ENCODE measurements at places on chromosomes 5 and 9.

DNA sequence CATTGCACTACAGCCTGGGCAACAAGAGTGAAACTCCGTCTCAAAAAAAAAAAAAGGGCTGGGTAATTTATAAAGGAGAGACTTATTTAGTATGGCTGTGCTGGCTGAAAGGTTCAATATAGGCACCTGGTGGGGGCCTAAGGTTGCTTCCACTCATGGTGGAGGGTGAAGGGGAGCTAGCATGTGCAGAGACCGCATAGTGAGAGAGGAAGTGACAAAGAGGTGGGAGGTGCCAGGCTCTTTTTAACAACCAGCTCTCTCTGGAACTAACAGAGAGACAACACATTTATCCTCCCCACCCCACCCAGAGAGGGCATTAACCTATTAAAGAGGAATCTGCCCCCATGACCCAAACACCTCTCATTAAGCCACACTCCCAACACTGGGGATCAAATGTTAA lies 28.9 kb upstream of the SERINC5 start:
- DNase-seq: no peak

DNA sequence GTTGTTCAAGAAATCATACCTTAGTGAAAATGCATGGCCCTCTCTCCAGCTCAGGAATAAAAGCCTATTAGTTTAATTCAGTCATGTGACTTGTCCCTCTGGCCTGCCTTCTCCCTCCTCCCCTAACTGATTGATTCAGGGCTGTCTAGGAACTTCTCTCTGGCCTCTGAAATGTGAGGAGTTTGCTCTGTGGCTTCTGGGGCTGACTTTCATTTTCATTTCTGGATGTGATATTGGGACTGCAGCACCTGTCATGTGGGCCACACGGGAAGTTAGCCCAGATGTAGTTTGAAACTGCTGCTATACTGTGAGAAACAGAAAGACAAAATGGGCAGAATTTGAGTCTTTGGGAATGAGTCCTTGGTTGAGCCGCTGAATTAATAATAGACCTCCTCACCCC lies 44.8 kb downstream of the PARP8 start:
- DNase-seq: no peak

GRCh38 chr5:179208706-179209358 lies 136.4 kb downstream of the ADAMTS2 start:
- DNase-seq: no peak

DNA sequence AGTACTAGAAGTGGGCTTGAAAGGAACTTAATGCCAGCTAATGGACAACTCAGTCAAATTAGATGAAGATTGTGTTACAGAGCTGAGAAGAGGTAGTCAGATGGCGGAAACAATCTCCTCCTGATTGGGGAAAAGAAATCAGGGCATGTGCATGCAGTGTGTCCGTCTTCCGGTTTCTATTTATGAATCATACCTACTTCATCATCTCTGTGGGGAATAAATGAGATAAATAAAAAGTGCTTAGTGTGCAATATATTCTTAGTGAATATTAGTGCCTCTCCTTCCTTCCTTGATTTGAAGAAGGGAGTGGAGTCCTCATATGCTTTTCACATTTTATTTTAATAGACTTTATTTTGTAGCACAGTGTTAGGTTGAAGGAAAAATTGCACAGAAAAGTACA lies 108.7 kb upstream of the NFIL3 start:
- DNase-seq: no peak

DNA sequence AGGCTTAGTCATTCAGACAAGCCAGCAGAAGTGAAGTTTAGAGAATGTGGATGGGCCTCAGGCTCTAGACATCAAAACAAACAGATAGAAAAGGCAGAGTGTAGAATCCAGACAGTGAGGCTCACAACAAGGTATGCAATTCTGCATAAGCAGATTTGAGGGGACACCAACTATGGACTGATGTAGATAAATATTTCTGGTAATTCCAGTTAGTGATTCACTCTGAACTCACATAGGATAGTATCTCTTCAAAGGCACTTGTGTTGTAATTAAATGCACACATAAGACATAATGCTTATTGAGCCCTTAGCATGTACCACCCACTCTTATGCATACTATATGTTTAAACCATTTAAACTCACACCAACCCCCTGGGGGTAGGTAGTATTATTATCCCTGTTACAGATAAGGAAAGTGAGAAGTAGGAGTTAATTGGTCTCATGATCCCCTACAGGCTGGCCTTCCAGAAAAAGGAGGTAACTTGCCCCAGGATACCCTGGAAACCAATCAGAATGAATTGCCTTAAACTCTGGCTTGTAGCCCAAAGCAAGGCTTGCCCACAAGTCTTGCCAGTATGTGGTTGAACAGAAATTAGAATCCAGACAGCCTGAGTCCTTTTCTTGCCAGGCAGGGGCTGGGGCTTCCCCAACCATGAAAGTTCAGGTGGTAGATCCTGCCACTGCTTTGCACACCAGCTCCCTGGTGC lies 39.5 kb upstream of the HSPB3 start:
- no peak for DNase-seq

DNA sequence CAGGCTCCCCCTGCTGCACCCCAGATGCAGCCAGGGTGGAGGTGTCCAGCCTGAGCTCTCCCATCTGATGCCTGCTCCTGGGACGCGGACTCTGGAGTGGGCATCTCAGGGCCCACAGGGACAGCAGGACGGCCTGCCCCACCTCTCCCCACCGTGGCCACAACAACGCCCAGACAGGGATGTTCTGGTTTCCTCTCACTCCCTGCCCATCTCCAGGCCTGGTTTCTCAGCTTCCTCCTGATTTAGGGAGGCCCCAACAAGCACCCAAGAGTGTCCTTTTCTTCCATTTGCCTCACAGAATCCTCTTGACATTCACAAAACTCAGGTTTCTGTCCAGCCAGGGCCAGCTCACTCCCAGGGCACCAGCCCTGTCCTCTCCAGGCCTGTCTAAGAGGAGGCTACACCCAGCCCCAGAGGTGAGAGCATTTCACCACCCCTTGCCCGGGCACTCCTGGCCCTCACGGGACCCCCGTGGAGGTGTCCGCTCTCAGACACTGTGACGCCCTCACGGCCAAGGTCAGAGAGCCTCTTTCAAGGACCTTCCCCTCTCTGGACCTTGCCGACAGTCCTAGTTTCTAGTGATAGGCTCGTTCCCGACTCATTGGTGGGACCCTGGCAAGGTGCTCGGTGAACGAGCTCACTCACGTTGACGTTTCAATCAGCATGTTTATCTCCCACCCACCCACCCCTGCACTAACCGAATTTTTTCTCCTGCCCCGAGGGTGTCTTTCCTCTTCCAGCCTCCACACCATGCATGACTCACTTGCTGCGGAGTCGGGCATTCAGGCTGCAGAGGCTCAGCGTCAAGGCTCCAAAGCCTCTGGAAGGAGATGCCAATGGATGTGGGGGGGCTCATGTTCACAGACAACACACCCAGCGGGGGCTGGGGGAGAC lies 62.0 kb upstream of the UNC5A start:
- no peak for DNase-seq

GRCh38 chr5:154194345-154195329 lies 4.1 kb downstream of the GALNT10 start:
- no peak for DNase-seq

GRCh38 chr9:129496473-129497004 lies 124.4 kb downstream of the C9orf50 start:
- peak; percentile 82 for DNase-seq

- peak; percentile 65 for DNase-seq
These were observed 107.5 kb upstream of the TLR4 start for GRCh38 chr9:117596678-117597077.

- peak; percentile 77 for DNase-seq
These were observed 31.8 kb upstream of the CKS2 start for GRCh38 chr9:89278997-89279739.

DNA sequence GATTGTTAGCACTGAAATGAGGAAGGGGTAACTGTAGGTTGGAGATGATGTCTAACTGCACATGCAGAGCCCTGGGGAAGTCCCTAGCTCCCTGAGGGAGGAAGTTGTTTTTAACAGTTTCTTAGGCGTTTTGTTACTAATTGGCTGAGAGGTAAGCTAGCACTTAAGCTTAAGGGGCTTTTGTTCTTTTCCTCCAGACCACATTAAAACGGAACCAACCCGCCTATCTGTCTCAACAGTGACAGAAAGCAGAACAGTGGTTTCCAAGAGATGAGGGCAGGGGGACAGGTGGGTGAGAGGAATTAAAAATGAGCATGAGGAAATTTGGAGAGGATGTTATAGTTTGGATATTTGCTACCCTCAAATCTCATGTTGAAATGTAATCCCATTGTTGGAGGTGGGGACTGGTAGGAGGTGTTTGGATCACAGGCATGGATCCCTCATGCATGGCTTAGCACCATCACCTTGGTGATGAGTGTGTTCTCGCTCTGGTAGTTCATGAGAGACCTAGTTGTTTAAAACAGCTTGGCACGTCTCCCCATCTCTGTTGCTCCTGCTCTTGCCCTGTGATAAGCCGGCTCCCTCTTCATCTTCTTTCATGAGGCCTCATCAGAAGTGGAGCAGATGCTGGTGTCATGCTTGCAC lies 38.9 kb downstream of the LYRM7 start:
- peak; percentile 41 for DNase-seq

DNA sequence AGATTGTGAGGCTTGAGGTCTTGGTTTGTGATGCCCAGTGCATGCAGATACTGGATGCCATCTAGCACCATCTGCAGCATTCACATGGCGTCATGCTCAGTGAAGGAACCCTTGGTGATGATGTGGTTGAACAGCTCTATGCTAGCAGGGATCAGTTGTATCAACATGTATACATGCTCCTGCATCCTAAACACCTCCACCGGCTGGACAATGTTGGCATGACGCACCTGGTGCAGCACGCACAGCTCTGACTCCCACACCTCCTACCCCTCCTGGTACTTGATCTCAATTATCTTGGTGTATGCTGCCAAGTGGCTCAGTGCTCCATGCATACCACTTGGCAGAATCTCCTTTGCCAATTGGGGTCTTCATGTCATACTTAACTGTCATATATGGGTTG lies 49.1 kb downstream of the MTREX start:
- DNase-seq: no peak

- no peak for DNase-seq
These were observed 411 bp upstream of the NDUFS4 start for GRCh38 chr5:53560028-53560427.

DNA sequence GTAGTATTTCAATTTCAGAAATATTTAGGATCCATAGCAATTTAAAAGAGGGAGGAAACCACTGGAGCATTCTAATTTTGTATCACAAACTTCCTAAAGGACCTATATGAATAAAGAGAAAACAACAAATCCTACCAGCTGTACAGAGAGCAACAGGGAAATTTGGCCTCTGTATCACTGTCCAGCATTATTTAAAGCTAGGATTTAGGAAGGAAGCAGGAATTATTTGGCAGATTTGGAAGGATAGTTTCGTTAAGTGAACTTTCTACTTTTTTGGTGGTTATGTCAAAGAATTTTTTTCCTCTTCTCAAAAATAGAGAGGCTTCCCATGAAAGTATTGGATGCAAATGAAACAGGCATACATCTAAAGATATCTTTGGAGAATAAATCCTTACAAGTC lies 269.7 kb downstream of the RAB3C start:
- no peak for DNase-seq

DNA sequence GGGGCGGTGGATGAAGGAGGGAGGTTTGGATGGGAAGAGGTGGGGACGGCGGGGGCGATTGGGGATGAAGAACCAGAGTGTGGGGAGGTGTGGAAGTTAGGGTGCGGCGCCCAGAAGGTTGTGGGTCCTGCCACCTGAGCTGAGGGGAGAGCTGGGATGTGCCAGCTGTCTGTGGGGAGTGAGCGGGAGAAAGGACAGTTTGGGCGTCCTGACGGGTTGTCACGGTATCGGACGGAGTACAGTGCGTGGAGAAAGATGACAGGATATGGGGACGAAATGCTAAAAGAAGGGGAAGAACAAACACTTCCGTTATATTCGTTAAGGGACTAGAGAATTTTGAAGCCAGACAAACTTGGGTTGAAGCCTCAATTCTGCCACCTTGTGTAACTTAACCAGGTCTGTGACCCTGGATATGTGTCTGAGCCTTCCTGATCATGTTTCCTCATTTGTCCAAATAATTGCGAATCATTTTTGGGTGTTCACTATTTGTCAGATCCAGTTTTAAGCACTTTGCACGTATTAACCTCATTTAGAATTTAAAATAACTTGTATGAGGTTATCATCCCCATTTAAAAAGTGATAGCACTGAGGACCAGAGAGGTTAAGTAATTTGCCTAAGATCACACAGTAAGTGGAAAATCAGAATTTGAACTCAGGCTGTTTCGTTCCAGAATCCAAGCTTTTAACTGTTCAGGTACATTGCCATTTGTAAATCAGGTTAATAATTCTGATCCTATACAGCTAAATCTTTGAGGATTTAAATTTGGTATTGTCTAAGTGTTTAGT lies 689 bp downstream of the CNTRL start:
- no peak for DNase-seq

GRCh38 chr5:127830157-127830556 lies 127.0 kb downstream of the CCDC192 start:
- DNase-seq: no peak

DNA sequence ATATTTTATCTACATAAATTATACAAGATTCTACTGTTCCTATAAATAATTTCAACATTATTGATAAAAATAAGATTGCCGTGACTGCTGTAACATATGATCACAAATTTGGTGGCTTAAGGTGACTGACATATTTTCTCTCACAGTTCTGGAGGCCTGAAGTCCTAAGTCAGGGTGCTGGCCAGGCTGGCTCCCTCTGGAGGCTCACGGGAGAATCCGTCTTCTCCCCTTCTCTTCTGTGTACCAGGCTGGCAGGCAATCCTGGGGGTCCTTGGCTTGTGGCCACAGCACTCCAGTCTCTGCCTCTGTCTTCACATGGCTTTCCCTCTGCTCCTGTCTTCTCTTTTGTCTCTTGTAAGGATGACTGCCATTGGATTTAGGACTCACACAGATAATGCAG lies 31.7 kb upstream of the IRX2 start:
- DNase-seq: no peak
